ENCODE measurements at places on chromosomes 11 and 22.

DNA sequence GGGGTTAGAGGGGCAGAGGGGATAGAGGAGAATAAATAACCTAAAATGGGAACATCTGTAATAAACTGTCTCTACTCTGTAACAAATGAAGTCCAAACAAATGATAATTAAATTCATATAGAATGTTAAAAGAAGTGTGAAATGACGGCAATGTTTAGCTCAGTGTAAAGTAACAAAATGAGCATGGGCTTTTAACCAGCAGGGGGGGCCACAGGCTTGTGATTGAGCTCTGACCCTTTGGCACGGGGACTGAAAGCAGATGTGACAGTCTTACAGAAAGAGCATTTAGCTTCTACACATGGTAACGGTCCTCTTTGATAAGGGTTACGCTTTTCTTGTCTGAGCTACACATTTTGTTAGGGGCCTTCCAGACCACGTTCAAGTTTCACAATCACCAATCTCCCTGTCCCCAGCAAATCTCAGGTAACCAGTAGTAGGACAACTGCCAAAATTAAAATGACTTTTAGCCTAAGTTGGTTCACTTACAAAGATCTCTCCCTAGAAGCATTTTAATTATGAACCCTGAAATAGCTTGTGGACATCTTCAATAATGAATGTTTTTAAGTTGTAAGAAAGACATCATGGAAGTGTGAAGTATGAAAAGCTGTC is 262.5 kb downstream of the DCDC1 start:
- no peak for DNase-seq

DNA sequence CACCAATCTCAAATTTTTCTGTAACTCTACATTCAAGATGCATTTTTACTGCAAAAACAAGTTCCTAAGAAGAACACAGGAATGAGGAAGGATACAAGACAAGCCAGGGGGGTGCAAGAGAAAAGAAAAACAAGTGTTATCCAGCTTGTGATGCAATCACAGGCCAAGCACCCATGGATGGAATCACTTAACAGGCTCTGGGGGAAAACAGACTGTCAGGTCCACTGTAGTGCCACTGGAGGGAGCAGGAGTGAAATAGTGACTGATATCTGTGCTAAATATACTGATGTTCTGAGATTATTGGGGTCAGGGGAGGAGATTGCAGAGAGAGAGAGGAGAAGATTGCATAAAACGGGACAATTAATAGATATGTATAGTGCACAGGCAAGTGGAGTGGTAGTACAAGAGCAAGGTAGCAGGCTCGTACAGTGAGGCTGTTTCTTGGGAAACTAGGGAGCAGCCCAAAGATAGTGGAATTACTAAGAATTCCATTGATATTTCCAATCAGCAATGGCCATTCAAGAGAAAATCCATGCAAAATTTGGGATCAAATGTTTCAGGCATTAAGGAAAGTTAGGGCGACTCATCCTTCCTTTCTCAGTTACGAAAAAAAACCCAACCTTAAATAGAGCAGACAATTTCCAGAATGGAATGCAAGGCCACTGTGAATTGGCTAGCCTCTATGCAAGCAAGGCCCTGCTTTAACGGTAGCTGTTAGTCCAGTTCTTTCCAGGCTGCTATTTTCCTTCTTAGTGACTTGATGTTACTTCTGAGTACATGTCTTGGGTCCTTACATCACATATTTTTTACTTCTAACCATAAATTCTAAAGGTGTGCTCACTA is 52.2 kb upstream of the CEP126 start:
- DNase-seq = no peak

- no peak for DNase-seq
Measured at GRCh38 chr11:100182927-100183326, 504.2 kb upstream of the ARHGAP42 start.

DNA sequence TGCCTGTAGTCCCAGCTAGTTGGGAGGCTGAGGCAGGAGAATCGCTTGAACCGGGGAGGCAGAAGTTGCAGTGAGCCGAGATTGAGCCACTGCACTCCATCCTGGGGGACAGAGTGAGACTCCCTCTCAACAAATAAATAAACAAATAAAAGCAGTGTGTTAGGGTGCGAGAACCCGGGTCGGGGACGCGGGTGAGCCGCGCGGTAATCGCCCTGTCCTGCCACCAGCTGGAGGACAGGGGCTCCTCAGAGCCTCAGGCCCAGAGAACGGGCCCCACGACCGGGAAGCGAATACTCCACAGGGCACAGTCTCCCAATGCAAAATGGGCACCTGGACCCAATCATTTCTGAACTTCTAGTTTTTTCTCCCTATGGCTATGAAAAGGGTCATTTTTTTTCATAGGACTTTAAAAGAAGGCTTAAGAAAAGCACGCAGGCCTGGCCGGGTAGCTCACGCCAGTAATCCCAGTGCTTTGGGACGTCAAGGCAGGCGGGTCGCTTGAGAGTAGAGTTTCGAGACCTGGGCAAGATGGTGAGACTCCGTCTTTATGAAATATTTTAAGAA is 744 bp upstream of the MCM5 start:
- DNase-seq = no peak

- DNase-seq = no peak
Measured at GRCh38 chr11:75406338-75406777, 7.0 kb downstream of the RPS3 start.

DNA sequence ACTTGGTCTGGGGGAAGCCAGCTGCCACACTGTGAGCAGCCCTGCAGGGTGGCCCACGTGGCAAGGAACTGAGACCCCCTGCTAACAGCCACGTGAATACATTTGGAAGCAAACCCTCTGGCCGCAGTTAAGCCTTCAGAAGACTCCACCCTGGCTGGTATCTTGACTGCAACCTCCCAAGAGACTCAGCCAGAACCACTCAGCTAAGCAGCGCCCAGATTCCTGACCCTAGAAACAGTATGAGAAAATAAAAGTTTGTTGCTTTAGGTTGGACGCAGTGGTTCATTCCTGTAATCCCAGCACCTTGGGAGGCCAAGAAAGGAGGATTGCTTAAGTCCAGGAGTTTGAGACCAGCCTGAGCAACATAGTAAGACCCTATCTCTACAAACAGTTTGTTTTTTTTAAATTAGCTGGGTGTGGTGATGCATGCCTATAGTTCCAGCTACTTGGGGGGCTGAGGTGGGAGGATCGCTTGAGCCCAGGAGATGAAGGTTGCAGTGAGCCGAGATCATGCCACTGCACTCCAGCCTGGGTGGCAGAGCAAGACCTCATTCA is 8.7 kb downstream of the ZMAT5 start:
- no peak for DNase-seq

GRCh38 chr11:69053546-69054396 is 5.0 kb downstream of the TPCN2 start:
- DNase-seq = no peak

DNA sequence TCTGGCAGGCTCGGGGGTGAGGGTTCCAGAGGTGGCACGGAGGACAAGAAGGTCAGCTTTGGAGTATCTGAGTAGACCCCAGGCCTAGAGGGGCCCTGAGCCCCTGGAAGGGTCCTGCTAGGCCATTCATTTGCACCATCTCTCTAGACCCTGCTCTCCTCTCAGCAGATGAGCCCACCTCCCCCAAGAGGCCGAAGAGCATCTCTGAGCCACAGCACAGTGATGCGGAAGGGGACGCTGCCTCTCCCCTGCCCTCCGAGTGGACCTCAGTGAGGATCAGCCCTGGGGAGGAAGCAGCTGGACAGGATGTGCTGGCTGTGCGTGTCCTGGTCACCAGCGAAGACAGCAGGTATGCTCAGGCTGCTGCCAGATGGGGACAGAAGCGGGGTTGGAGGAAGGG is 101.6 kb upstream of the PARVA start:
- DNase-seq = no peak

DNA sequence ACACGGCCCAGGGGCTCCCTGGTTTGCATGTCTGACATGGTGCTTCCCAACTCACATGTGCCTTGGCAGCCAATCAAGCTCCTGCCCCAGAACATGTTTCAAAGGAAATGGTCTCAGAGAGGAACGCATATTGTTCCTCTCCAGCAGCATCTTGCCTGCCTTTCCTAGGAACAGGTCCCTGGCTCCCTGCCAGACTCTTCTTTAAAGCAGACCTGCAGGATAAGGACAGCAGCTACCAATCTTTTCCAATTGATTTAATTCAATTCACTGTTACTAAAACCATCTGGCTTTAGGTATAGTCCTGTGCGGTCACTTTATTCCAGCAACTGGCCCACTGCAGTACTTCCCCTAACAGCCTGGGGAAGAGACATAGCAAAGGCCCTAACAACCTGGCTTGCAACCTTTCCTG is 79.9 kb downstream of the AMBRA1 start:
- DNase-seq = no peak

DNA sequence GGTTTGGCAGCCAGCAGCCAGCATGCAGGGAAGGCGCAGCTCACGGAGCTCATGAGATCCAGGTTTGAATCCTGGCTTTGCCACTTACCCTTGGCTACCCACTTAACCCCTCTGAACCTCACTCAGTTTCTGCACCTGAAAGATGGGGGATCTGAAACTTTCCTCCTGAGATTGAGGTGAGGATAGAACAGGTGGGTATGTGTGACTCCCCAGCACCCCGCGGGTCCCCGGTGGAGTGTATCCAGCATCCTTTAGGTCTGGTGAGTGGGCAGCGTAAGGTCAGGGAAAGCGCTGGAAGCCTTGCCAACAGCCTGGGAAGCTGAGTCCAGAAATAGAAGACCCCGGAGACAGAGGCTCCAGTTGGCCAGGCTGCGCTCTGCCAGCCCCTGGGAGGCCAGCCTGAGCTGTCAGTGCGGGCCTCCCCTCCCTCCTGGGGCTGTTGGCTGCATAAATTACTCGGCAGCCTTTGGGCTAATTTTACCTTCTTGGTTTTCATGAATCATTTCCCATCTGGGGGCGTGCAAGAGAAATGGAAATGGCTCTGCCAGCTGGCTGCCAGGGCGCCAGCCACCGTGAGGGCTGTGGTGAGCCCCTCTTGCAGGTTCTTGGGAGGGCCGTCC is 17.6 kb downstream of the PRDM11 start:
- no peak for DNase-seq

DNA sequence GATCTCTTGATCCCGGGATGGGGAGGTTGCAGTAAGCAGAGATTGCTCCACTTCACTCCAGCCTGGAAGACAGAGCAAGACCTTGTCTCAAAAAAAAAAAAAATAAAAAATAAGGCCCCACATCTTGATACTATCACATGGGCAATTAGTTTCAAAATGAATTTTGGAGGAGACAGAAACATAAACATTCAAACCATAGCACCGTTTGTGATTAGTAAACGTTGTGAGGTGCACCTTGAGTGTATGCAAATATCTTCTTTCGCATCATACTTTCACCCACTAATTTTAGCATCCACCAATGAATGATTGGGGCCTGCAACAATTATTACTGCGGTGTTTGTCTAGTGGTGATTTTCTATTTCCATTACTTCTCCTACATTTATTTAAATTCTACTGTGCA is 11.0 kb upstream of the SPDYC start:
- no peak for DNase-seq

DNA sequence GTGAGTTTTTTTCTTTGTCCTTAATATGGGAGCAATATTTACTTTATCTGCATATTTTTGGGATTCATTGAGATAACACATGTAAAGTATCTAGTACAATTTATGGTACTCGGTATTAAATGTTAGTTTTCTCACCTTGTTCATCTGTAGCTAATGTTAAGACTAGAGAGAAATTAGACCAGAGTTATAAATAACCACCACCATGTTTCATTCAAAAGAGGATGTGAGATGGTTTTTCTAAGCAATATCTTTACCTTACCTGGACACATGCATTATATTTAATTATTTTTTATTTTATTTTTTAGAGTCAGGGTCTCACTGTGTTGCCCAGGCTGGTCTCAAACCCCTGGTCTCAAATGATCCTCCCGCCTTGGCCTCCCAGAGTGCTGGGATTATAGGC is 18.4 kb downstream of the ARHGAP42 start:
- DNase-seq = no peak

DNA sequence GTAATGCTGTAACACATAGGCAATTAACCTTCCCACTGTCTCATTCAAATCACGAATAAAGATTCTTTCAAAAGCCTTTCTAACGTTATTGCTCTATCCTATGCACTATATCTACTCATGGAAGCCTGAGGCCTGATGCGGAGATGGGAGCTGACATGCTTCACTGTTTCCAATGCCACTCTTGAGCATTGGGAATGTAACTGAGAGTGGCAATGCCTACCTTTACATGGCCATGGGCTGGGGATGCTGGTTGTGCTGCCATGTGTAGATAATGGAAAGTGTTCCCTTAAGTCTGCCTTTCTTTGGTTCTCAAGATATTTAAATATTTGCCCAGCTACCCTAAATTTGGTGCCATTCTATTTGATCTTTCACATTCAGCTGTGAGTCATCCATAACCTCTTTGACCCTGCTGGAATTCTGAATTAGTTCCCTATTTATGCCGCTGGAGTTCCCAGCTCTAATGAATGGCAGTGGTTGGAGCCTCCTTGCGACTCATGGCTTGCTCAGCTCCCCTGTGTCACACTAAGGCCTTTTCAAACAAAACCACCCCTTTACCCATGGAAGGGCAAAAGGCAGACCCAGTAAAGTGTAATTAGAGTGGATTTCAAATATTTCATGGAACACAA is 21.4 kb upstream of the DKK3 start:
- DNase-seq = no peak

- DNase-seq = no peak
Measured at GRCh38 chr11:117128289-117128688, 15.8 kb upstream of the PAFAH1B2 start.

- DNase-seq = no peak
Measured at GRCh38 chr11:126695293-126695692, 305.3 kb downstream of the KIRREL3 start.

DNA sequence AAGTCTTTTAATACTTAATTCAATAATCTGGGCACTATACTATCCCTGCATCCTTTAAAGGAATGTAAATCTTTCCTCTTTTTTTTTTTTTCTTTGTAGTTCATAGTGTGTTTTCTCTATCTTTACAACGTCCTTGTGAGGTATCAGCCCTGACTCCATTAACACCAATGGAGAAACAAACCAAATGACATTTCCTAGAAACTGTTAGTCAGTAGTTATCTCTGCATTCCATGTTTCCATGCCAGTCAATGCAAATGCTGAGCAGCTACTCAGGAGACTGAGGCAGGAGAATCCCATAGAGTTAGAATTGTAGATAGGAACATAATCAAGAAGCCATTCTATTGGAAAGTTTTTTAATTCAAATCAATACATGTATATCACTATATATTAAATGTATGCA is 182.2 kb downstream of the ARHGAP42 start:
- no peak for DNase-seq

DNA sequence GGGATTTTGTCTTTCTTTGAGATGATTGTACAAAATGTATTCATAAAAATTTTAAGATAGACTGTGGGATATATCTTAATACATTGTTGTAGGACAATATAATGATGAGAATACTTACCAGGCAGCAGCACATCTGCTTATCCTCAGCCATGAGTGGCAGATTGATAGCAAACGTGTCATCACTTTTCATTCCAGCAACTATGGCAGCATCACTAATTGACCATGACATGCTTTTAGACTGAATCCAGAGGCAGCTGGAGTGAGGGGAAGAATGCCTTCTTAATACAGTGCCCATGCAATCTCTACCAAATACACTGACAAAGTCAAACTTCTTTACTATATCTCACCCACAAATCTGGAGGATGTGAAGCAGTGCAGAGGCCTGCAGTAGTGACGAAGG is 755.2 kb upstream of the RAG2 start:
- no peak for DNase-seq
